ENCODE measurements at places on chromosomes 6 and 20.

DNA sequence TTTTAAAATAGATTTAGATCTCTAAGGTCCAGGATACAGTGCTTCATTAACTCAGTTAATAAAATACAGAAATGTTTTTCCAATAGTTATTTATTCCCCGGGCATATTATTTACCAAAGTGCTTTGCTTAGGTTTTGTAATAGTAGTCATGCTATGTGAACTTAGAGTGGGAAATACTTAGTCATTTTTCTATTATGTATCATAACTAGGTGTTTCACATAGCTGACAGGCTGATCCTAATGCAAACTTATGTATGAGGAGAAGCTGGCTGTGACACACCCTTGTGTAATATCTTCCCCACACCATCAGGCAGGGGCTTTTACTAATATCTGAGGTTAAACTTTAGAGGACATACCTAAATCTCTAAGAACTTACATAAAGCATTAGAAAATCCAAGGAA, 277.7 kb upstream of the RIMS1 start:
- DNase-seq, result no peak

GRCh38 chr6:112835078-112835477, 487.9 kb downstream of the RFPL4B start:
- no peak for DNase-seq

DNA sequence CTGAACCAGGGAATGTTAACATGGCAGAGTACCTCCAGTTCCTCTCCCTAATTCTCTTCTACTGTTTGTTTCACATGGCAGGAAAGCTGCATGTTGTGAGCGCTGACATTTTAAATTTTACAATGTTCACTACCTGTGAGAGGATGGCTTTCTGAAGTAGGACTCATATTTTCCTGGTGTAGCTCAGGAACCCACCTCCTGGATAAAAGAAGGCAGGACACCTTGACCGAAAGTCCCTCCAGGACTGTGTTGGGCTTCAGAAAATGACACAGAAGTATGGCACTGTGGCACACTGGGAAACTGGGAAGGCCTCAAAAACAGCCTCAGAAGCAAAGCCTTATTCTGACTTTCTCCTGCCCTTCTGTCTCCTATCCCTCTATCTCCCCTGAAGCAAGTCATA, 33.3 kb downstream of the PTPRK start:
- no peak for DNase-seq

GRCh38 chr6:6980999-6981597, 126.7 kb upstream of the RREB1 start:
- no peak for DNase-seq

DNA sequence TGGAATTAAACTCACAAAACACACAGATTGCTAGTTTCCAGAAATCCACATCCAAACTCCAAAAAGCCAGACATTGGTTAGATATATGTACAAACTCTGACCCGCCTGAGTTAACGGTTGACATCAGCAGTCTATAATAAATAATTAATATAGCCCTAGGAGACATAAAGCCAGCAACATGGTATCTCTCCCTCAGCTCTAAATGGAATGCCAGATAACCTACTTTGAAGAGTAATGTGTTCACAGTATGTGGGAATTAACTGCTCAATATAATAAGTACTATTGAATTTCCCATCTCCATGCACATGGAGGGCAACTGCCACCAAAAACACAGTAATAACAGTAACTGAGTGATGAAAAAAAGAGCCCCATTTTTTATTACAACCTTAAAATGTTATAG, 383.2 kb downstream of the CD83 start:
- no peak for DNase-seq

DNA sequence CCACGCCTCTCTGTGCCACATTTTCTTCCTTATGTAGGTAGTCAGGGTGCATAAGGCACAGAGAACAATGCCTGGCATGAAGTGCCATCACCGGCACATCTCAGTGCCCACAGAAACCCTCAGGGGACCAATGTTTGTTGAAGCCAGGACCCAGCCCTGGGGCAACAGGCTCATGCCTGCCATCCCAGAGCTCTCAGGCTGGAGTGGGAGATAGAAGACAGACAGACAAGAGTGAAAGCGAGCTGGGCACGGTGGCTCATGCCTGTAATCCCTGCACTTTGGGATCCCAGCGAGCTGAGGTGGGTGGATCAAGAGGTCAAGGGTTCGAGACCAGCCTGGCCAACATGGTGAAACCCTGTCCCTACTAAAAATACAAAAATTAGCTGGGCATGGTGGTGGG, 13.5 kb downstream of the EFCAB8 start:
- no peak for DNase-seq

DNA sequence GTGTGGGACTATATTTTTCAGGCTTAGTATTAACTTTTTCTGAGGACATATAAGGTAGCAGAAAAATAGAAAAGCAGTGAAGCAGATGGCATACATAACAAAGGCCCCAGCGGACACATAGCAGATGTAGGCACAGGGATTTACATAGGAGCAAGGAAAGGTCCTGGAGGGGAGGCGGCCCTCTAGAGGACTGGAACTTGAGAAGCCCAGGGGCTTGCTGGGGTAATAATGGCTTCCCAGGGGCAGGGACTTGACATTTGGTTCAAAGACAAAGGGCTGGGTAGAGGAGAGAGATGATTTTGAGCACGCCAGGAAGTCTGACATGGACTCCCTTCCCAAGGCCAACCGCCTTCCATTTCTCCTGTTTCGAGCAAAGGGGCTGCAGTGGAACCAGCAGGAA, 31.7 kb upstream of the OSTM1 start:
- DNase-seq, result no peak

DNA sequence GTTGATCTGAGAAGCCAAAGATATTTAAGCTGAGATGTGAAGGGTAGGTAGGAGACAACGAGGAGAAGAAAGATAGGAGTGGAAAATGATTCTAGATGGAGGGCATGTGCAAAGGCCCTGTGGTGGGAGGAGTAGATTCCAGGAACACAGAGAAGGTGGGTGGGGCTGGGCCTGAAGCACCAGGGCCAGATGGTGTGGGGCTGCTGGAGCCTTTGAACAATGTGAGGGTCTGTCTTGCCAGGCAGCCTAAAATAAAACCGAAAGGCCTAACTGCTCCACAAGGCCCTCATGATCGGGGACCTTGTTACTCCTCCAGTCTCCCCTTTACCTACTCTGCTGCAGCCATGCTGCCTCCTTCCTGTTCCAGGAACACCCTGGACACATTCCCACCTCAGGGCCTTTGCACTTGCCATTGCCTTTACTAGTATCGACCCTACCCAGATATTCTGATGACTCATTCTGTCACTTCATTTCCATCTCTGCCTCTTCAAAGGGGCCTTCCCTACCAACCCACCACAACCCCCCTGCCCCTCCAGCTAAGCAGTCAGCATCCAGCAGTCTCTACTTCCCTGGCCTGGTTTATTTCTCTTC, 20.0 kb downstream of the FAM110A start:
- no peak for DNase-seq

All from activated CD4-positive, alpha-beta T cell treated with anti-CD3 and anti-CD28 coated beads, Interleukin-2, amount 50 U/mL, for 48 hours (primary cell).